ENCODE measurements at places on chromosomes 7 and 10.

DNA sequence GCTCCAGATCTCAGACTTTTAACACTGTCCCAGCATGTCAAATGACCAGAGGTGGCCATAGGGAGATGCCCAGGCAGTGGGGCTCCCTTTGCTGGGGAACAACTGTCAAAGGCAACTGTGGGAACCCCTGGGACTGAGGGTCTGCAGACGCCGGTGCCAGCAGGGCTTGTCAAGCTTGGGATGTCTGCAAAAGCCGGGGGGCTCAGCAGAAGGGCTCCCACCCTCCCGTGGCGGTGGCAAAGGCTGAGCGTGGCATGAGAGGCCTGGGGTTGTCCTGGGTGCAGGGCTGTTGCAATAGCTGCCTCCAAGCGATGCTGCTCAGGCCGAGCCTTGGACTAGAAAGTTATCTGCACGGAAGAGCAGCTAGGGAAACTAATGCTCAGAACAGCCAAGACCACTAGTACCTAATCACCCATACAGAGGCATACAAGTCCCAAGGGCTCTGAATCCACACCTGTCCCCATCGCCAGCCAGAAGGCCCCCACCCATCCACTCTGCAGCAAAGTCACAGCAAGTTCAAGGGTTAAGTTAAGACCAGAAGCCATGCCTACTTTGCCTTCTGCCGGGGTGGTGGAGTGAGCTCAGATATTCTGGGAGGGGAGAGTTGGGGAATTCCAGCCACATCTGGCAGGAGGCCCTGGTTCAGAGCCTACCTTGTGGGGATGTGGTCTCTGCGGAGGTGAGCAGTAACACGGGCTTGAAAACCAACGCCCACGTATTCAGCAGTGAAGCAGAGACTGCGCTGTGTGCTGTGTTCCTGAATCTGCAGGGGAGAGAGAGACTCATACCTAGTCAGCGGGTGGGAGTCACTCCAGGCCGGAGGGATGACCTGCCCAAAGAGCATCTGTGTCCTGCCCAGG lies 4.6 kb downstream of the SH2B2 start:
- no peak for DNase-seq

GRCh38 chr10:5611899-5612680 lies 54.3 kb downstream of the ASB13 start:
- no peak for DNase-seq

DNA sequence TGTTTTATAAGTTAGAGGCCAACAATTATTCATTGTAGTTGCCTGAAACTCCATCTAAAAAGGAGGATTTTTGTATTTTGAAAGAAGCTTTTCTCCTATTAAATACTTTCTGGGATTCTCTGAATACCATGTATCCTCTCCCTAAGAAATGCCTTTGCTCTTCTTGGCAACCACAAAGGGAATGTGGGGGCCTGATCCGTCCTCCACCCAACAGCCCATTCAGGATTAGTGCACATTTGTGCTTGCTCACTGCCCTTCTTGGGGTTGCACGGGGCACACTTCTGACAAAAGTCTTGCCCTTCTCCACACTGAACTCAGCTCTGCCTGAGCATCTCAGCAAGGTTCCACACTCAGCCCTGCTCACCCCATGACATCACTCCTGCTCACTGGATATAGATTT lies 194.2 kb downstream of the SLC25A13 start:
- no peak for DNase-seq

DNA sequence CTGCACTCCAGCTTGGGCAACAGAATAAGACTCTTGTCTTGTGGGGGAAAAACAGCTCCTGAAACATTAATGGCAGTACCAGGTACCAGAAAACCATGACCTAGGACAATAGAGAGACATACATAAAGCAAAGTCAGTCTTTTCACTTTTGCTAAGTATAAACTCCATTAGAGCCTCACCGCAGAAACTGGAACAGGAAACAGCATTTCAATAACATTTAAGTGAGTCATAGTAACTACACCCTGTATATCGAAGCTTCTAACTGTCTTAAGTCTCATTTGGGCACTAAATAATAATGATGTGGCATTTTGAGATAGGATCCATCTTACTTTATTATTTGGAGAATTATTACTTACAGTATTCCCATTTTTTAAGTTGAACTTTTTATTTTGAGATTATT lies 517.8 kb upstream of the CELF2 start:
- no peak for DNase-seq

GRCh38 chr10:118114992-118115391 lies 68.3 kb upstream of the RAB11FIP2 start:
- no peak for DNase-seq

- peak; percentile 10 for DNase-seq
Observed at GRCh38 chr10:72697716-72698115, 5.8 kb downstream of the MCU start.

Data from hepatocyte (in vitro differentiated cells).